NCI-H2029 treated with DMSO at 0.1 percent for 48 hours (cell line): ENCODE measurements at places on chromosomes 7 and 10.

GRCh38 chr10:26528715-26529393 lies 90.7 kb downstream of the APBB1IP start:
- DNase-seq, result no peak

GRCh38 chr7:120951826-120952225 lies 1.2 kb downstream of the ING3 start:
- peak; percentile 25 for DNase-seq

DNA sequence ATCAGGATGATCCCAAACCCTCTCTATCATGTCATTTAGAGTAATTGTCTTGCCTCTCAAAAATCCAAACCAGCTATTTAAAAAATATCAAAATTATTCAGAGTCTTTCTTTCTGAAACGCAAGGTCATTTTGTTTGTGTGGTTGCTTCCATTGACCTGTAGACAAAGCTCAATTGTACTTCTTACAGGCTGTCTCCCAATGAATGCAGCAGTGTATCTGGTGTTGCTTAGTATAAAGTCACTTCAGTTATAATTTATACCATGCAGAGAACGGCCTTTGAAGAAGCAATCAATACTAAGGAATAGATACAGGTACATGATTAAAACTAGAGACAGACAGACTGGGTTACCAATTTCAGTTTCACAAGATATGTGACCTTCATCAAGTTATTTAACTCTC lies 80.9 kb downstream of the DOCK4 start:
- no peak for DNase-seq

GRCh38 chr10:103254538-103255325 lies 9.0 kb downstream of the RPEL1 start:
- no peak for DNase-seq

DNA sequence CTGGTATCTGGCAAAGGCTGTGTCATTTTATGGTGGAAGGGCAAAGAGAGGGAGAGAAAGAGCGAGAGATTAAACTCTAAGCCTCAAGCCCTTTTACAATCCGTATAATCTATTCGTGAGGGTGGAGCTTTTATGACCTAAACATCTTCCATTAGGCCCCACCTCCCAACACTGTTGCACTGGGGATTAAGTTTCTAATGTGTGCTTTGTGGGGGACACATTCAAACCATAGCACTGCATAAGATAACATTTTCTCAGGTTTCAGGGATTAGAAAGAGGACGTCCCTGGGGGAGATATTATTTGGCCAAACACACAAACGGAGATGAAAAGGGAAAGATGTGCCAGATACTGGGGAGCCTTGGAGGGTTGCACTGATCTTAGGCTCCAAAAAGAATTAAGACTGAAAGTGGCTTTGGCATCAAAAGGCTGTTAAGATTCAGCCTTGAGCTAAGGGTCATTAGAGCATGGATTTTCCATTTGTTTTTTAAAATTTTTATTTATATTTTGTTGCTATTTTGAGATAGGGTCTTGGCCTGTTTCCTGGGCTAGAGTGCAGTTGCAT lies 19.0 kb downstream of the COL26A1 start:
- DNase-seq, result no peak

GRCh38 chr7:95411036-95411435 lies 14.9 kb upstream of the PON3 start:
- no peak for DNase-seq

GRCh38 chr7:127541548-127541947 lies 43.8 kb downstream of the GCC1 start:
- no peak for DNase-seq

DNA sequence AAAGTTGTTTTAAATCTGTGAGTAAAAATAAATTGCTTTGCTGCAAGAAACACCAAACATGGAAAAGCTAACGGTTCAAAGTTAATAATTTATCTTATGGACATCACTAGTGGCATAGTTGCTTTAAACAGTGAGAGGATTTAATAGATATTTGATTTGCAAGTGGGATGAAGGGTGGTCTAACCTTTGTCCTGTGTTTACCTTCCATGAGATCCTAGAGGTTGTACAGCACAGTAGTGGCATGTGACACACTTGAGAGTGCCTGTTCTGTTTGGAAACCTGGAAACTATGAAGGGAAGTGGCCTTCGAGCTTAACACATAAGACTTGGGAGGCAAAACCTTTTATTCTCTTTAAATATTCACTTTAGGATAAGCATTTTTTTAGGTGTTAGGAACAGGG lies 16.0 kb downstream of the EGFR start:
- peak; percentile 15 for DNase-seq

- DNase-seq, result no peak
Measured at GRCh38 chr10:93790439-93790838, 32.7 kb downstream of the LGI1 start.

DNA sequence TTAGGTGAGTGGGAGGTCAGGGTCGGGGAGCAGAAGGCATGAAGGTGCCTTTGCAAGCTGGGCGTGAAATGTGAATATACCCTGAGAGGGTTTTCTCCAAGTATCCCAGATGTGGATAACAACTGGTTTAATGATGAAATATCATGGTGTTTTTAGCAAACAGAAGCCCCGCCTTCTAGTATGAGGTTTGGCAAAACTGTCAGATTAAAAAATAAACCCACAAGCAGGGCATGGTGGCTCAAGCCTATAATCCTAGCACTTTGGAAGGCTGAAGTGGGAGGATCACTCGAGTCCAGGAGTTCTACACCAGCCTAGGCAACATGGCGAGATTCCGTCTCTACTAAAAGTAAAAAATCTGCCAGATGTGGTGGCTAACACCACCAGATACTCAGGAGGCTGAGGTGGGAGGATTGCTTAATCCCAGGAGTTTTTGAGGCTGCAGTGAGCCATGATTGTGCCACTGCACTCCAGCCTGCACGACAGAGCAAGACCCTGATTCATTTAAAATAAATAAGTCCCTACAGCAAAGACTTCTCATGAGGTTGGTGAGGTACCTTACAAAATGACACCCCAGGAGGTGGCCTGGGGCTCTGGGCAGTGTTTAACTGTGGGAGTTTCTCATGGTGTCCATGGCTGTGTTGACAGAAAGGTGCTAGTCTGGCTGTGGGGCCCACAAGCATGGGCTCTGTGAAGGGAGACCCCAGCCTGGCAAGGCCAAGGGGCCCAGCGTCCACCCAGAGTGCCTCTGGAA lies 6.7 kb upstream of the PWWP2B start:
- DNase-seq, result no peak

- no peak for DNase-seq
Measured at GRCh38 chr10:91545384-91545783, 87.5 kb downstream of the PPP1R3C start.

DNA sequence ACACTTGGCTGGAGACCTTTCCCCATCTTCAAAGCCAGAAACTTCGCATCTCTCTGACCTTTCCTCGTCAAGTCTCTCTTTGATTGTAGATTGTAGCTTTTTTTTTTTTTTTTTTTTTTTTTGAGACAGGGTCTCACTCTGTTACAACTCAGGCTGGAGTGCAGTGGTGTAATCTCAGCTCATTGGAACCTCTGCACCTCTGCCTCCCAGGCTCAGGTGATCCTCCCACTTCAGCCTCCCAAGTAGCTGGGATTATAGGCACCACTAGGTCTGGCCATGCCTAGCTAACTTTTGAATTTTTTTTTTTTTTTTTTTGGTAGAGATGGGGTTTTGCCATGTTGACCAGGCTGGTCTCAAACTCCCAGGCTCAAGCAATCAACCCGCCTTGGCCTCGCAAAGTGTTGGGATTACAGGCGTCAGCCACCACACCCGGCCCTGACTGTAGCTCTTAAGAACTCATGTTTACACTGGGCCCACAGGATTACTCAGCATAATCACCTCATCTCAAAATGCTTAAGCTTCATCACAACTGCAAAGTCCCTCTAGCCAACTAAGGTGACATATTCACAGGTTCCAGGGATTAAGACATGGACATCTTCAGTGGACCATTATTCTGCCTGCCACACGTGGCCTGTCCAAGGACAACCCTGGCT lies 11.7 kb downstream of the POLL start:
- DNase-seq, result no peak

GRCh38 chr7:102077081-102077480 lies 209.6 kb upstream of the SH2B2 start:
- DNase-seq, result peak; percentile 13

GRCh38 chr10:110016039-110016438 lies 8.3 kb downstream of the ADD3 start:
- DNase-seq, result no peak

- no peak for DNase-seq
Measured at GRCh38 chr10:70911386-70911785, 23.0 kb upstream of the PCBD1 start.

DNA sequence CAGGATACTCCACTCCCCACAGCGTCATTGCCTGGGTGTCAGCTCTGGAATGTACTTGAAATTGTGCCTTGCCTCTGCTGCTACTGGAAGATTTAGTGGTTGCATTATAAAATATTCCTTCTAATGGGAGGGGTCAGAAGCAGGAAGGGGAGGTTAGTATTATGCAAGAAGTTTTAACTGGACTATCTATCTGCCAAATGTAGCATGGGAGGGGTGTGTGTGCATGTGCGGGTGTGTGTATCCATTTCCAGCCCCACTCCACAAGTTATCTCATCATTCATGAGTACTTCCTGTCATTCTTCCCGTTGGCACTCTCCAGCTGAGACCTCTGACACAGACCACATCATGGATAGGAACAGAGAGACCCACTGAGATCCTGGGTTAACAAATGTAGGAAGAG lies 13.4 kb downstream of the MBL2 start:
- DNase-seq, result no peak

DNA sequence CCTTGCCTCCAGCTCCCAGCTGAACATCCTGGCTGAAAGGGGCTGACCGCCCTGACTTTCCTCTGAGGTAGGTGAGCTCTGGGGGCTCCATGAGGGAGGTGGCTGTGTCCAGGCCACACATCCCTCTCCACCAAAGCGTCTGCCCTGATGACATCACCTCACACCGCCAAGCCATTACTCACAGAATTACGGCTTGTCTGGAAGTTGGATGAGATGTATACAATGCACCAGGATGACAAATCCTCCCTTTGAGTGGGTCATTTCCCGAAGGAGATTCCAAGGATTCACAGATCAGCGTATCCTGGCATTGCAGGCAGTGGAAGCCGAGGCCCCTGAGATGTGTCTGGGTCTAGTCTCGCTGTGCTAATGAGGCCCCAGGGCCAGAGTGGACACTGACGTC lies 15.1 kb upstream of the RET start:
- DNase-seq, result no peak

DNA sequence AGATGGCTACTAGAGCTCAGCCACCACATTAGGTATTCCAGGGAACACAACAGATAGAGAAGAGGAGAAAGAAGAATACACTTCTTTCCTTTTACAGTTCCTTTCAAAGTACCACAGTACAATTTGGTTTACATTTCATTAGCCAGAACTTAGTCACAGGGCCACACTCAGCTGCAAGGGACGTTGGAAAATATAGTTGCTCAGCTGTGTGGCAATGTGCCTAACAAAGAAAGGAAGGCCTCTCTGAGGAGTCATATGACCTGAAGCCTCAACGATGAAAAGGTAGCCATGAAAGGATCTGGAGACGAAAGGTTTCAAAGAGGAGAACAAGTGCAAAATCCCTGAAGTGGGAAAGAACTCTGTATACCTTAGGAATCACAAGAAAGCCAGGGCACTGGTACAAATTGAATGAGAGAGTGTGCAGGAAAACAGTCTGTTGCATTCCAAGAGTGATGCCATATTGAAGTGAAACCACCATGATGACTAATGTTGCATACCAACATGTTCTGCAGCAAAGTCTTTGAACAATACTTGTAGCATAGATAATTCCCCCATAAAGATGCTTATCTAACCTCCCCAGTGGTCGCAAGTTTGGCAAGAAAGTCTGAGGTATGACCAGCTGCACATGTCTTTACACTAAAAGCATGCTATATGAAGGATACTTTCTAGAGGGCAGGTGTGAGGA lies 278.9 kb downstream of the HPSE2 start:
- DNase-seq, result no peak

- no peak for DNase-seq
Measured at GRCh38 chr10:123835575-123835974, 56.0 kb downstream of the CPXM2 start.

GRCh38 chr7:135757719-135758411 lies 9.3 kb upstream of the FAM180A start:
- no peak for DNase-seq

GRCh38 chr10:43863859-43864591 lies 215.3 kb upstream of the ZNF32 start:
- DNase-seq, result no peak

GRCh38 chr10:86706401-86706841 lies 38.1 kb downstream of the LDB3 start:
- DNase-seq, result no peak

- no peak for DNase-seq
Measured at GRCh38 chr10:35442028-35442427, 105.7 kb downstream of the CCNY start.

GRCh38 chr10:101771380-101771779 lies 4.5 kb downstream of the FGF8 start:
- no peak for DNase-seq

DNA sequence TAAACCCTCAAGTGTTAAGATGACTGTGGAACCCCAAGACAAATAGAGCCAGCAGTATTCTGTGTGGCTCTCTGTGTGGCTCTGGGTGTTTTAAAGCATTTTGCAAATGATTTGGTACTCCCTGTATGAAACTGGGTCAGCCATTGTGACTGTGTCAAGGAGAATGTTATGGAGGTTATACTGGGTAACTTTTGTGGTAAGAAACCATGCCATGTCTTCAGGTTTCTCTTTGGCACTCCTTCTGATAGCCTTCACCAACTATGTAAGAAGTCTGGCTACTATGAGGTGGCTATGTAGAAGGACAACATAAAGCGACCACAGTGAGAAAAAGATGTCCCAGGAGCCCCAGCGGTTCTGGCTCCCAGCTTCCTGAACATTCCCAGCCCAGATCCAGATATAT lies 226.6 kb upstream of the RHOBTB1 start:
- no peak for DNase-seq

GRCh38 chr10:28580825-28581224 lies 47.9 kb downstream of the WAC start:
- DNase-seq, result no peak

DNA sequence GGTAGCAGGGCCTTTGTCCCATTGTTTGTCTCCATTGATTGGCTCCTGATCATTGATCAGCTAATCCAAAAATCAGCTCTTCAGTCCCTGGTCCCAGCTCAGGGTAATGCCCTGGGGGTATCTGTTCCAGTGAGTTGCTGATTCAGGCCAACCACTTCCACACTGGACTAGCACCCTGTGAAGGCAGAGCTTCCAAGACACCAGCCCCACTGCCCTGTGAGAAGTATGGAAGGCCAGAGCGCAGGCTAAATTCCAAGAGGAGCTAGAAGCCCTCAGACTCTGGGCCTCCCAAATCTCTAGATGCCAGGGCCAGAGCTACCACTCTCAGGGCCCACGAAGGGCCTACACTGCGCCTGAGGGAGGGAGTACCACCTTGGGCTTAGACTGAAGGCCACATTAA lies 10.4 kb downstream of the TMEM72 start:
- no peak for DNase-seq

DNA sequence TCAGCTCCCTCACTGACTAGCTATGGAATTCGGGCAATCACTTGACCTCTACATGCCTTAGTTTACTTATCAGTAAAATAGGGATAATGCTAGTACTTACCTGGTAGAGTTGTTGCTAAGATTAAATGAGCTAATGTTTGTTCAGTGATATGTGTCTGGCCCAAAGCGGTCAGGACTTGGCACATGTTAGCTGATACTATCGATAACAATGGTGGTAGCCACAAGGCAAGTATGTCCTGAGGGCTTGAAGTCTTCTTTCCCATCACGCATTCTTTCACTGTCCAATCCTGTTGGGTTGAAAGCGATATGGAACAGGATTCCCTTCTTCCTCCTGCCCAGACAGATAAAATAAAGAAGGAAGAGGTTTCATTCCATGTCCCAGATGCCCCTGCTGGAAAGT lies 25.5 kb upstream of the MXI1 start:
- DNase-seq, result no peak

- no peak for DNase-seq
Measured at GRCh38 chr7:157719008-157719682, 382.3 kb downstream of the DNAJB6 start.
